ENCODE measurements at places on chromosomes 7 and 10. TPM values are rescaled to one million over a fixed set of nuclear protein-coding genes. Genes with fewer than 3 reads are reported as not detected.

The DYDC2 gene
- total RNA-seq = not detected

The NPVF gene
- not detected for total RNA-seq

The CLEC2L gene
- total RNA-seq = 0.25 TPM

The ALDH18A1 gene
- total RNA-seq = 11.1 TPM

The SLC29A4 gene
- 3.7 TPM for total RNA-seq

The CFAP70 gene
- 2.0 TPM for total RNA-seq

The CNPY1 gene
- not detected for total RNA-seq

The CALML3 gene
- not detected for total RNA-seq

The TUBB8 gene
- not detected for total RNA-seq

DNA sequence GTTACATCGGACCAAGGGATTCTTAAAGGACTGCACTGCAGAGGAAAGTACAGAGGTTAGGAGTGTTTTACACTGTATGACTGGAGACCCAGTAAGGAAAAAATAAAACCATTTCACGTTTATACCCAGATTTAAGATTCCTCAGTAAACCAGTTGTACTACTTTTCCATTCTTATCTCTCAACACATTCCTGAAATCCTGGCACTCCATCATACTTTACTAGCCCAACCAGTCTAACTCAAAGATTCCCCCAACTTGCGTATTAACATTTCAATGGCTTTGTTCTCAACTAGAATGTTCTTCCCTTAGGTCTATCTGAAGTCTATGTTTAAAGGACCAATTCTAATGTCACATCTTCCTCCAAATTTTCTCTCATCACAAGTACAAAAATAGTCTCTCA, 8.0 kb downstream of the CCDC186 start:
- H3K27ac ChIP-seq = peak overlapping the region; percentile 36
- peaks cover 40% of the 10 kb centered on the region for H3K4me1 ChIP-seq
- no peak overlapping the region for H3K4me3 ChIP-seq

- no peak for DNase-seq
- H3K4me3 ChIP-seq = no peak overlapping the region
- no peak overlapping the region for H3K27ac ChIP-seq
These were observed 23.6 kb upstream of the PRSS37 start for GRCh38 chr7:141864765-141865447.

DNA sequence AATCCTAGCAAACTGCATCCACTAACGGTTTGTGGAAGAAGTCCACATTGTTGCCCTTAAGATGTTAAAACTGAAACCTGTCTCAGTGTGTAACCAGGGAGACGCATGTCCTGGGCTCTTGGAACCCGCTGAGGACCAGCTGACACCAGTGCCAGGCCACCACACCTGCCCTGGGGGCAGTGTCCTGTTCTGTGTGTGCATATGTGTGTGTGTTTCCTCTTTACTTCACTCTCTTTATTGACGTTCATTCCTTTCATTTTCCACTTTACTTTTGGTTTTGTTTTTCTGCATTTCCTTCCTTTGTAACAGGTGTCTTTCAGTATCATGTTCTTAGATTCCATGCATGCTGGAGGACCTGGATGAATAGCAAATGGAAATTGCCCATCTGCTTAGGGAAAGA, 83.8 kb downstream of the TEX36 start:
- H3K27me3 ChIP-seq = peaks cover 34% of the 10 kb centered on the region
- H3K36me3 ChIP-seq = no peaks in the 10 kb centered on the region
- H3K4me3 ChIP-seq = no peak overlapping the region
- H3K27ac ChIP-seq = no peak overlapping the region

- no peak overlapping the region for H3K4me3 ChIP-seq
- peaks cover 44% of the 10 kb centered on the region for H3K4me1 ChIP-seq
- H3K27ac ChIP-seq = peak overlapping the region; percentile 83
- H3K27me3 ChIP-seq = peaks cover 1% of the 10 kb centered on the region
These were observed 142.3 kb upstream of the UNC5B start for GRCh38 chr10:71069909-71070666.

- no peaks in the 10 kb centered on the region for H3K36me3 ChIP-seq
- no peak overlapping the region for H3K4me3 ChIP-seq
- no peaks in the 10 kb centered on the region for H3K4me1 ChIP-seq
- no peak for DNase-seq
- H3K27me3 ChIP-seq = no peaks in the 10 kb centered on the region
These were observed 440.3 kb upstream of the FOXK1 start for GRCh38 chr7:4241791-4242190.

DNA sequence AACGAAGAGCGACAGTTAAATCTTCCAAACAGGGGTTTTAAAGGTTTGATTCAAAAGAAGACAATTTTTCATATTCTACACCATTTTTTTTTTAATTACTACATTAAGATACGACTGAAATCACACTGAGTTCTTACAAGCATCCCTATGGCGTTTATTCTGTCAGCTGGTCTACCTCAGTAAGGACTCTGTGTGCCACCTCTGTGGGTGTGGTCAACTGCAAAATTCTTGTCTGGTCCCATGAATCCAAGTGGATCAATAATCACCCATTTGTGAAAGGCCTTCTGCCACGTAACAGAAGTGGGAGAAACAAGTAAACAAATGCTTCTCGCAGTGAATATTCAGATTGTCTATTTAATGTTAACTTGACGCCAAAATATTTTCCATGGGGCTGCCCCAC, 104.1 kb downstream of the GRB10 start:
- H3K4me1 ChIP-seq = peaks cover 68% of the 10 kb centered on the region
- no peak overlapping the region for H3K4me3 ChIP-seq
- peaks cover 9% of the 10 kb centered on the region for H3K36me3 ChIP-seq
- DNase-seq = no peak
- no peak overlapping the region for H3K27ac ChIP-seq

- no peak overlapping the region for H3K4me3 ChIP-seq
- no peak for DNase-seq
- H3K27me3 ChIP-seq = peaks cover 9% of the 10 kb centered on the region
These were observed 239.6 kb upstream of the SLC26A5 start for GRCh38 chr7:103685646-103686045.

Measured in left ventricle myocardium inferior (tissue), 1 donor.